ENCODE measurements at places on chromosomes 5 and 9.
A peak's percentile ranks its signal among the peaks of the same experiment; 100 is the strongest.

DNA sequence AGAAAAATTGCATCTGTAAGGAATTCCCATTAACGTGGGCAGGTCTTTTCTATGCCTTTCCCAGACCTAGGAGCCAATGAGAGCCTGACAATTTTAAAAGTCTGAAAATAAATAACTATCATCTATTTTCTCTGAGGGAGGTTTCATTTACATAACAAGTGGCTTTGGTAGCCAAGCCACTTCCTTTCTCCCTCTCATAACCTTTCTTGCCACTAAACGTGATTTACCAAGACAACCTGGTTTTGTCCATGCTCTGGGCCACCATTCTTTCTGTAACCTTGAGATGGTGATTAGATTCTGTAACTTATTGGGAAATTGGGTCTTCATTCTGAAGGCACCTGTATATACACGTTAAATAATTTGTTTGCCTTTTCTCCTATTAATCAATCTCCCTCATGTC is 1046.9 kb downstream of the CDH12 start:
- no peak for DNase-seq

DNA sequence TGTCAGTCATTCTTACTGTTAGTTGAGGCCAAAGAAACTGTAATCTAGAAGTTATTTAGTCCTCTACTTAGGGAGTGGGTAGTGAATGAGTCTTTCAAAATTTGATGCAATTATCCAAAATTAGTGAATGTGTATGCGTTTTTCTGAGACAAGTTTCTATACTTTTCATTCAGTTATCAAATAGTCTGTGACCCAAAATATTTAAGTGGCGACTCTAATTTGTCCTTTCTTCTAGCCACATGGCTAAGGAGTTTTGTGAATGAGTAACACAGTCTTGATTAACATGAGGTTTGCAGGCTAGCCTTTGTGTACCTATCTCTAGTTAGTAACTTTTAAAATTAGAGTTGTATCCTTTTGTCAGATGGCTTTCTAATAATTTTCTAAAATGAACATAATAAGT is 45.6 kb downstream of the COMMD10 start:
- no peak for DNase-seq

GRCh38 chr5:145937432-145938250 is 1.3 kb downstream of the SH3RF2 start:
- peak; percentile 9 for DNase-seq

GRCh38 chr5:107778647-107779046 is 107.9 kb upstream of the EFNA5 start:
- DNase-seq, result no peak

- DNase-seq, result no peak
Observed at GRCh38 chr5:120388016-120388781, 75.9 kb upstream of the PRR16 start.

DNA sequence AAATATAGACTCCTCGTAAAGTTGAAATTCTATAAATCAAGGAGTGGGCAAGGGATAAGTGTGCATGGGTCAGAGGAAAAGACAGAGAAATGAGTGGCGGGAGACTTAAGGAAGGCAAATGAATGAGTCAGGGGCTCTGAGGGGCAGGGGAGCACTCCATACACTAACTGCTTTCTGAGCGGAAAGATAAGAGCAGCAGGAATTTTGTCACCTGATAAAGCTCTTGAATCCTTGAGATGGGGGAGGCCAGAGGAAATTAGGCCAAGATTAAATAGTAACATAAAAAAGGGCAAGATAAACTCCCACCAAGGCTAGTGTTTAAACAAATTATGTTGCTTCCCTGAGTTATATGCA is 191.0 kb upstream of the S1PR3 start:
- DNase-seq, result no peak

- DNase-seq, result no peak
Observed at GRCh38 chr5:13408616-13409015, 535.9 kb downstream of the DNAH5 start.

DNA sequence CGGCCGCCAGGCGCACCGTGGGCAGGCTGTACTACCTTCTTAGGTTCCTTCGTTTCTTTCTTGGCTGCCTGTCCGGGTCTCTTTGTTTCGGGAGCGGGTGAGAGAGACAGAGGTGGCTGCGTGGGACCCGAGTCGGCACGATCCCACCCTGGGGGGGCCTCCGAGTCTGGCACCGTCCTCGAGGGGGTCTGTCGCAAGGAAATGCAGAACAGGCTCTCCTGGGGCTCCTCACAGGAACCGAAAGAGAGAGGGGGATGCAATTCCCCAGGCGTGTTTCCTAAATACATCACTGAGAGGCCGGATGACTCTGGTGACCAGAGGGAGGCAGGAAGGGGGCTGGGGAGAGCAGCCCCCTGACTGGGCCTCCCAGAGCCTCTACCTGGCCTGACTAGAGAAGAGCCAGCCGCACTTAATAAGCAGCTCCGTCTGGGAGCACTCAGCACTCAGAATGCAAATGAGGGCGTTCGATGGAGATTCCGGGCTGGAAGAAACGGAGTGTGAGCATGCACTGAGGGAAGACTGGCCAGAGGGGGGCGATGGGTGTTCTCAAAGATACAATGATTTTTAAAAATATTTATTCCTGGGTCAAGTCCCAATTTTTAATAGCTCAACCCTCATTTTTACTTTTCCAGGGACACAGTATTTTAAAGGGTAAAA is 11.7 kb upstream of the INPP5E start:
- DNase-seq, result no peak

DNA sequence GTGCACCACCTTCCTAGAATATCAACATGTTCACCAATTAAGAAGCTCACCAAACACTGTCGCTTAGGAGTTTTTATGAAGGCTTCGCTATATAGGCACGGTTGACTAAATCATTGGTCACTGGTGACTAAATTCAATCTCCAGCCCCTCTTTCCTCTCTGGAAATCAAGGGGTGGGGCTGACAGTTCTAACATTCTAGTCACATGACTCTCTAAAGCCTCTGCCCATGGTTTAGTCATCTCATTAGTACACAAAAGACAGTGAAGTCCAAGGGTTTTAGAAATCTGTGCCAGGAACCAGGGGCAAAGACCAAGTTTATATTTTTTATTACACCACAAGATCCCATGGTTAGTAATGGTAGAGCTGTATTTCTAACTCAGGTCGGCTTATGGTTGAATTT is 243.2 kb downstream of the ELAVL2 start:
- no peak for DNase-seq

DNA sequence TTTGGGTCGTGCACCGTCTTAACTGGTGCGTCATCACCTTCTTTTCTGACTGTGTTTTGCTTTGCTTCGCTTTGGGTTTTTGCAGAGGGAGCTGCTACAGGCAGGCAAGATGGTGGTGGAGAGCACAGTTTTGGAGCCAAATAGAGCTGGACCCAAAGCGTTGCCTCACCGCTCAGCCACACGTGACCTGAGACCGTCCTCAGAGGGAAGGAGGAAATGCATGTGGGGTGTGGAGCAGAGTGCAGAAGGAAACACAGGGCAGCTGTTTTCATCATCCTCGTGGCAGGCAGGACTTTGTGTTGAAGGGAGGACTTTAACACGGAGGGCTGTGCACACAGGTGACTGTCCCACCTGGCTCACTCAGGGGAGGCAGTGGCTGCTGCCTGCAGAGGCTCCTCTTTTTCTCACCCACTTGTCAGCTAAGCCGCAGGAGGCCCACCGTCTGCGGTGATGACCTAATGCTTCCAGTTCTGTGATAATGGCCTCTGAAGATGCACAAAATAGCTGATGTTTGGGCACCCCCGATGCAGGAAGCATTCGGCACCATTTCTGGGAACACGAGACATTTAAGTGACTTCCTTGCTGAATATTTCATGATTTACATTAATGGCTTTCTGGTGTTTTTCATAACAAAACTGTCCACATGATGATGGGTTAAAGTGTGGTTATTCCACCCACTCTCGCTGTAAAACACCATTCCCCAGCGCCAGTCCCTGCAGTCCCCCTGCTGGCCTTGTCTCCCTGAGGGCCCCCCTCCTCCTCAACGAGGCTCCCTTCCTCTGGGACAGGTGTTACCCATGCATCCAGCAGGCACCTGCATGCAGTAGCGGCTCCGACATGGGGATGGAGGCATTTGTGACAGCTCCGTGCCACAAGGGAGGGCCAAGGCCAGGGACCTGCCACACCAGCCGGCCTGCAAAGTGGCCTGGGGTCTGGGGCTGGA is 12.4 kb upstream of the UBAC1 start:
- no peak for DNase-seq

GRCh38 chr9:26057050-26057449 is 378.8 kb upstream of the TUSC1 start:
- no peak for DNase-seq

DNA sequence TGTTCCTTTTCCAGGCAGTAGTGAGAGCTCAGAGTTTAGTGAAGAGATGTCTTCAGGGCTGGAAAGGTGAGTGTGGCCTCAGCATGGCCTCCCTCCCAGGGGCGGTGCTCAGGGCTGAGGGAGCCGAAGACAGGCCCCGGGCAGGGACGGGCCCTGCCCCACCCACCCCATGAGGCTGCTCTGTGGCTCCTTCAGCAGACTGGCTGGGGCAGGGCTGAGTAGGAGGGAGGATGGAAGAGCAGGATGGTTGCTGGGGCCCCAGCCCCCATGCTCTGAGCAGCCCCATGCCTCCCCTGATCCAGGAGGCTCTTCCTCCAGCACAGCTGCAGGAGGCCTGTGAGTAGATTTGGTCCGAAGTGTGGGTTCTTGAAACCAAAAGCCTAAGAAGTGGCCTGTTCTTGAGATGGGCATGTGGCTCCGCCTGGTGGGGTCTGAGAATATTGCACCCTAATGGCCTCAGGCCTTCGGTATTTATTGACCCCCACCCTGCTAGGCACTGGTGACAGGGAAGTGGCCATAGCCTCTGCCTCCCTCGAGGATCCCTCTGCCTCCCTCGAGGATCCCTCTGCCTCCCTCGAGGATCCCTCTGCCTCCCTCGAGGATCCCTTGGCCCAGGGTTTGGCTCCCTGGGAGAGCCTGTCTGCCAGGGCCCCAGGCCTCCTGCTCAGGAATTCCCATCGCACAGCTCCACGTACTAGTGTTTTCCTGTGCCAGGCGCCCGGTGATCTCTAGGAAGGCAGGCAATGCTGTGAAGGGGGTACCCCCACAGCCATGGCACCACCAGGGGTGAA is 65.4 kb upstream of the GARNL3 start:
- DNase-seq, result peak; percentile 85

GRCh38 chr9:82376677-82377232 is 388.2 kb downstream of the SPATA31D1 start:
- no peak for DNase-seq

GRCh38 chr5:17794201-17794600 is 159.9 kb downstream of the TAF11L14 start:
- DNase-seq, result no peak

- DNase-seq, result no peak
Observed at GRCh38 chr5:50724262-50724661, 57.8 kb downstream of the PARP8 start.

DNA sequence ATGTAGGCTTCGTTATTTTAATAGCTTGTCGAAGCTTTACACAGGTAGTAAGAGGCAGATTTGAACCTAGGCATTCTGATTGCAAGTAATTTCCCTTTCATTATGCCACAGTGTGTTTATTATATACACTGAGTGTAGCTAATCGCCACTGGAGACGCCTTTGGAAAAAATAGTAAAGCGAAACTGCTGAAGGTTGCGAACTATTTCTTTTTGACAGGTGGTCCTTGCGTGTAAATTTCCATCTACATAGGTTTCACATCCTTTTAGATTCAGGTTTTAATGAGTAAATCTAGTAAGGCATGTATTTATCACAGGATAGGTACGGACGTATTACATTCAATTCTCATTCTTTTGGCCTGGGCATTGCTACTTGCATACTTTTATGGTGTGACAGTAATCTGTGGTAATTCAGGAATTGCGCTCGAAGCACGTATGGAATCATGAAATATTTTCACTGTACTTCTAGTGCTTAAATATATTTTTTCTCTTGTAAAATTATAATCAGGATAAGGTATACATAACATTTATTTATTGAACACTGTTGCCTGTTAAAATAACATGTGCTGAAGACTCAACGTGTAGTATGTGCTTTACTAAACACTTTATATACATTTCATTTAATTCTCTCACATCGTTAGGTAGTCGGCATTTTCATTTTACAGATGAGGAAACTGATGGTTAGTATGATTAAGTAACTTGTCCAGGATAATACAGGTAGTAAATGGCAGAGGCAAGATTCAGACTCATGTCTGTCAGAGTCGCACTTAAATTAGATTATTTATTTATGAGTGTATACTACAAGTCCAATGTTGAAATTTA is 1.8 kb downstream of the MARCHF6 start:
- no peak for DNase-seq

GRCh38 chr9:21070171-21070571 is 7.6 kb downstream of the IFNB1 start:
- peak; percentile 69 for DNase-seq

- no peak for DNase-seq
Observed at GRCh38 chr9:109421026-109421970, 76.8 kb downstream of the PTPN3 start.

GRCh38 chr9:114850871-114851270 is 45.0 kb upstream of the TNFSF15 start:
- DNase-seq, result no peak

GRCh38 chr9:131112374-131113154 is 12.8 kb upstream of the NUP214 start:
- no peak for DNase-seq

DNA sequence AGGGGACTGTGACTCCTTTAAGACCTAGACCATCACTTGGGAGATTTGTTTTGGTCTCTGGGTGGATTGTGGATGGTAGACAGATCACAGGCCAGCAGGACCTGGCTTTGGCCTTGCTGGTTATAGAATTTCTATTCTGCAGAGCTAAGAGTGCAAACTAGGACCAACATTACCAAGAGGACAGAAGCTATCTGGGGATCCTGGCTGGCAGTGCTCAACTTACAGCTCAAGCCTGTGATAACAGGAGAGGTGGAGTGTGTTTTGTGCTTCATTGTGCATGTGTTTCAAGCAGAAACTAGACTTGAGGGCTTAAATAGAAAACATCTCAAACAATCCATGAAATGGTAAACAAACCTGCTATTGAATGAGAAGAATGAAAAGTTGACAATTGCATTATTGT is 106.7 kb downstream of the ZNF462 start:
- DNase-seq, result no peak

DNA sequence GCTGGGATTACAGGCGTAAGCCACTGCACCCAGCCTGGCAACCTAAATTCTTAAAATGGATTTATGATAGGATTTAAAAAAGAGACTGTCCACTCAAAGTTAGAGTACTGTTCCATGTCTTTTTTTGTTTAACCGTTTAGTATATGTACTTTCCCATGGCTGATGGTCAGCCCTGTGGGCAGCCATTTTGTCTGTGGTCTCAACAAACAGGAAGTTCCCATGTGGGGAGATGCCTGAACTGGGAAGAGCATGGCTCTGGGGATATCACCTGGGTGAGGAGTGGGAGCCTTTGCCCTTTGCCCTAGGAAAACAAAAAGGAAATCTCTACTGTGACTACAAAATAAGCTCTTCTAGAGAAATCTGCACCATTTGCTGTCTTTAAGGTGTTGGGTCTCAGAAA is 27.5 kb upstream of the GNPDA1 start:
- DNase-seq, result no peak

- no peak for DNase-seq
Observed at GRCh38 chr5:73793911-73794310, 167.9 kb downstream of the ARHGEF28 start.

GRCh38 chr5:135395451-135395850 is 3.6 kb downstream of the MACROH2A1 start:
- DNase-seq, result no peak

GRCh38 chr5:93208141-93208751 is 372.8 kb downstream of the NR2F1-AS1 start:
- no peak for DNase-seq
